Activated naive CD4-positive, alpha-beta T cell treated with anti-CD3 and anti-CD28 coated beads, Interleukin-2, amount 10 ng/mL, durations not matched to agents 5 hours and 36 hours (primary cell): ENCODE measurements at places on chromosomes 3 and 15. TPM values are rescaled to one million over a fixed set of nuclear protein-coding genes. Genes with fewer than 3 reads are reported as not detected.

The AGBL1 gene
- not detected for total RNA-seq

The CSPG5 gene
- 0.63 TPM for total RNA-seq

The KIF15 gene
- total RNA-seq, result 45.9 TPM

The UNC45A gene
- 67.9 TPM for total RNA-seq

The SKOR1 gene
- total RNA-seq, result 0.30 TPM

The RHCG gene
- total RNA-seq, result not detected

The BTLA gene
- total RNA-seq, result 72.1 TPM

The RTP3 gene
- total RNA-seq, result not detected

The GP9 gene
- total RNA-seq, result not detected

The WWTR1 gene
- total RNA-seq, result 0.10 TPM

The IL12A gene
- total RNA-seq, result 0.18 TPM

The IGDCC3 gene
- not detected for total RNA-seq

The GPR149 gene
- total RNA-seq, result not detected

The RSRC1 gene
- 31.2 TPM for total RNA-seq

The ST8SIA2 gene
- not detected for total RNA-seq

The TRIM42 gene
- total RNA-seq, result not detected

The DCLK3 gene
- not detected for total RNA-seq

The CHRNA3 gene
- total RNA-seq, result not detected

The NT5DC2 gene
- total RNA-seq, result 27.3 TPM

The USP13 gene
- total RNA-seq, result 7.9 TPM

The P4HTM gene
- total RNA-seq, result 46.8 TPM

The ARHGAP11A gene
- total RNA-seq, result 105 TPM

The TMEM39A gene
- total RNA-seq, result 31.0 TPM

The MORC1 gene
- total RNA-seq, result not detected

The MYL3 gene
- total RNA-seq, result not detected

The FGD5 gene
- 0.67 TPM for total RNA-seq

The ROBO2 gene
- not detected for total RNA-seq

The PLSCR1 gene
- total RNA-seq, result 74.4 TPM
